Activated CD8-positive, alpha-beta memory T cell treated with anti-CD3 and anti-CD28 coated beads for 36 hours (primary cell): ENCODE measurements at places on chromosomes 2 and 18. TPM values are rescaled to one million over a fixed set of nuclear protein-coding genes. Genes with fewer than 3 reads are reported as not detected.

The TMEM182 gene
- total RNA-seq = 4.0 TPM

The SNED1 gene
- total RNA-seq = 0.63 TPM

The SP9 gene
- total RNA-seq = not detected

The STAT4 gene
- 50.7 TPM for total RNA-seq

The IL37 gene
- total RNA-seq = not detected

The KCNF1 gene
- total RNA-seq = not detected

The PIK3C3 gene
- total RNA-seq = 59.4 TPM

The FBXO48 gene
- total RNA-seq = 1.5 TPM

The ALKAL2 gene
- not detected for total RNA-seq

The OSBPL6 gene
- 2.0 TPM for total RNA-seq

The GPR39 gene
- not detected for total RNA-seq

The SERPINB8 gene
- total RNA-seq = 16.8 TPM

The ANKRD29 gene
- not detected for total RNA-seq

The TMEM200C gene
- total RNA-seq = not detected

The RBBP8 gene
- 89.9 TPM for total RNA-seq

The RNF144A gene
- total RNA-seq = 12.5 TPM

The CCBE1 gene
- not detected for total RNA-seq

The NOTO gene
- total RNA-seq = not detected

The ASB18 gene
- total RNA-seq = not detected

The PRSS56 gene
- not detected for total RNA-seq

The DYNAP gene
- not detected for total RNA-seq

The RAPGEF4 gene
- total RNA-seq = not detected

The MBOAT2 gene
- 3.5 TPM for total RNA-seq

The HSPE1 gene
- total RNA-seq = 516 TPM

The MRPL30 gene
- 31.6 TPM for total RNA-seq

The RGPD3 gene
- not detected for total RNA-seq

The ALPP gene
- total RNA-seq = not detected

The TMEFF2 gene
- total RNA-seq = not detected

The RMC1 gene
- 44.6 TPM for total RNA-seq

The SULT1C4 gene
- not detected for total RNA-seq

The C2orf15 gene
- 0.80 TPM for total RNA-seq

The ASAP2 gene
- total RNA-seq = 0.23 TPM
